ENCODE measurements at places on chromosomes 6 and 20.

DNA sequence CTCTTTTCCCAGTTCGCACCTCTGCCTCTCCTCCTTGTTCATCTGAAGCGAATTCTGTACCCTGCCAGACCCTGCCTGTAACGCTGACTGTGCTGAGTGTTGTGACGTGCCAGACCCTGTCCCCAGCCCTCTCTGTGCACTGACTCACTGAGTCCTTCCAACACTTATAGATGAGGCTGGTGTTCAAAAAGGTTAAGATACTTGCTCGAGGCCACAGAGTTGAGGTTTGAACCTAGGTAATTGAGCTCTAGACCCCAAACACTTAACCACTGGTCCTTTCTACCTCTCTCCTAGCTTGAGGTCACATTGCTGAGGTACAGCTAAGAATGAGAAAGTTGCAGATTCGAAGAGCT, 45.7 kb upstream of the NEDD9 start:
- peak; percentile 58 for DNase-seq

GRCh38 chr6:56019973-56020372, 144.6 kb upstream of the BMP5 start:
- no peak for DNase-seq

DNA sequence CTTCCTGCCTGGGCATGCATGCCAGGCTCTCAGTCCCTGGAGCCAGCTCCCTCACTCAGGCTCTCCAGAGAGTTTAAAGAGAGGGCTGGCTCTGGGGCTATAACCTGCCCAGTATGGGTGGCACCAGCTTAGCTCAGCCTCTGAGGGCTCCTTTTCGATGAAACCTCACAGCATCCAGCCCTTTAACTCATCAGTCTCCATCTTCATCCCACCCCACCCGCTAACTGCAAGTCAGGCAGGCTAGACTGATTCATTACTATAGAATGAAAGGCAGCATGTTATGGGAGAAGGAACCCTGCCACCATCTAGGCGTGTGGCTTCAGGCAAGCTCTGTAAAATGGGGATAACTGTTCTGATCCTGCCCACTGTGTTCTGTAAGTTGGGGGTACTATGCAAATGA, 53.5 kb downstream of the RAB44 start:
- no peak for DNase-seq

DNA sequence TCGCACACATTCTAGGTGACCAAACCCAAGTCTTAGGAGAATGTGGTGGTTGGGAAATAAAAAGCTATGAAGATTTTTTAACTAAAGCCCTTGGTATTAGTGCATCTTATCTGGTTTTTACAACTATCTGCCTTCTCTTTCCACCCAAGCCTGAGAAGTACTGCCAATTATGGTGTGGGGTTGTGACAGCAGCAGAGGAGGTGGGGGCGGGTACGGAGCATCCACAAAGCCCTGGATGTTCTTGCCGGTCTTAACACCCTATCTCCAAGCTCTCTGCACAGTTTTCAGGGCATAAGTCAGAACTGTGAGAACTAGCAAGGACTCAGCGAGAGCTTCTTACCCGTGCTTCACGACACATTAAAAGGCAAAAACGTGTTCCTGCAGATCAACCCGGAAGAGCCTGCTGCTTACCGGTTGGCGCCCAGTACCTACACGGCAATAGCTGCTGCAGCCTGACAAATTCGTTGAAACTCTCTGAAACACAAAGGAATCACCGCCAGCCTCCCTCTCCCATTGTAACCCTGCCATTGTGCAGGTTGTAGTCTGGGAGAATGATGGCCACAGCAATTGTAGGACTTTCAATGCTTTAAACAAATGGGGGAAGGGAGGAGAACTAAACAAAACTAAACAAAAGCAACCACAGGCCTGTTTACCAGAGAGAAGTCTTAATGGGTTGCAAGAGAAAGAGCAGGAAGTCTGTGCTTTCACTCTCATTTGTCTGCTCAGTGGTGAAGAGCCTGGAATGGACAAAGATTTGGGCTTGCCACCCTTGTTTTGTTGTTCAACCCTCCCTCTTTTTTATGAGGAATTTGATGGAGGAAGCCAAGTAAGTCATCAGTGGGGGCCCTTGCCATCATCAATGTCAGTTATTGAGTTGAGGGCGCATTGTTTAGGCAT, 461.0 kb upstream of the JARID2 start:
- no peak for DNase-seq

DNA sequence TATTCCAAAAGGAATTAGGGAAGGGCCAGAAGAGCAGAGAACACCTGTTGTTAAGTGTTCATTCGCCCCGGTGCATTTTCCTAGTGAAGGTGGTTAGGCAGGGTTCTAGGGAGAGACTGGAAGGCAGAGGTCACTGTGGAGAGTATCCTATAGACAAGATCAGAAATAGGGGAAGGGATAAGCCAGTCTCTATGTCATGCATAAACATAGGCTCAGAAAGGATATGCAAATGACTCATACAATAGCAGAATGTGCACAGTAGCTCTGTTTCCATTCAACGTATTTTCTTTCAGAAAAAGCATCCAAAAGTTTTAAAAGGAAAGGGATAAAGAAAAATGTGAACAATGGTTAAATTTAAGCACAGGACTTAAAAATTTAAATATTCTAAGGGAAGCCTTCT, 47.4 kb downstream of the BMP6 start:
- DNase-seq = no peak

- no peak for DNase-seq
Observed at GRCh38 chr20:10861619-10862018, 187.8 kb upstream of the JAG1 start.

- peak; percentile 3 for DNase-seq
Observed at GRCh38 chr6:24838994-24839393, 40.3 kb upstream of the ARMH2 start.

DNA sequence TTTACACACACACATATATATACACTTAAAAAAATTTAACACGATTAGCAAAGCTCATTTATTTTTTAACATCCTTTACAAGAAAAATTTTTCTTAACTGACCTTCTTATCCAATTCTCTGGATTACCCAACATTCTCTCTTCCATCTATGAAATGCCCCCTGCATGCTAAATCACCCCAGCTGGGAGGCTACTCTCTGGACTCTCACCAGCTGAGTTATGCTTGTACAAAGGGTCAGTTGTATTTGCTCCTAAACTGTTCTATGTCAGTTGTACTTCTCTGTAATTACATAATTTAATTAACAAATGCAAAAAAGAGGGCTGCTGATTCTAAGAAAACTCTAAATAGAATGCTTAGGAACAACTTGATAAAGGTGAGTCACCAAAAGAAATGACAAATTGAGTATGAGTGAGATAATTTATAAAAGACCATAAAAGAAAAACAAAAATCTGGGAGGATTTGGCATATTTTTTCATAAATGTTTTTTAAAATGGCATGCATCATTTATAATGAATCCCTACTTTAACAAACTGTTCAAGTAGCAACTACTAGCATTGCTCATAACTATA, 120.5 kb downstream of the KIF13A start:
- no peak for DNase-seq

GRCh38 chr6:147841547-147842148, 333.2 kb downstream of the SAMD5 start:
- DNase-seq = no peak

DNA sequence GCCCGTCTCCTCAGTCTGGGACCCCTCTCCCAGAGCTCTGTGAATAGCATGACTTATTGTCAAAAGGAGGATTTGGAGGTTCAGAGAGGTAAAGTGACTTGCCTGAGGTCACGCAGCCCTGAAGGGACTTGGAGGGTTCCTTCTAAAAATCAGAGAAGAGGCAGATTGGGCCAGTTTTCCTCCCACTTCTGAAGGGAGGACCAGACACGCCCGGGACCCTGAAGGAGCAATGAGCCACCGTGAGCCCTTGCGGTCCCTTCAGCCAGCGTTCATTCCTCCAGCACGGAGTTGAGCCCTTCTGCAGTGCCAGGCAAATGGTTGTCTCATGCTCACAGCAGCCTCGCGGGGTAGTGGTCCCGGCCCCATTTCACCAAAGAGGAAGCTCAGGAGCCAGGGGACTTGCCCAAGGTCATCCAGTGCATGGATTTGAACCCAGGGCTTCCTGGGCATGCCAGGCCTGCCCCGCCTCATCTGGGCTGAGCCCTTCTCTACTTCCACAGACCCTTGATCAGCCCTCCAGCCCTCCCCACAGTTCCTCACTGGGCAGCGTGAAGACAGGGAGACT, 7.4 kb downstream of the SRC start:
- DNase-seq = no peak

GRCh38 chr6:28474441-28475219, 31.3 kb upstream of the ZSCAN23 start:
- no peak for DNase-seq

DNA sequence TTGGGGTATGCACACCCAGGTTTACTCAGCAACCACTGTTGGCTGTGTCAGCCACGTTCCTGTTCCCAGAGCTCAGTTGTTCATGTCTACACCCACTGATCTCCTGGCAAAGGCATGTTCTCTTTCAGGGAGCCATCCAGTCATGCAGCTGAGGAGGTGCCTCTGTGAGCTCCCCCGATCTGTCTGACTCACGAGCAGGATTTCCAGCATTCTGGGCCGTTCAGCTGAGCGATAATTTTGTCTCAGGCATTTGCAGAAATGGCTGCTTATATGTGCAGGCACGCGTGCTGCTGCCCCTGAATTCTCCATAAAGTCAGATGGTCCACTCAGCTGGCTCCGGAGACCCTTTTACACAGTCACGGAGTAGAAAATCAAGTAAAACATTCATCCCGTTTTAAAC, 78.4 kb upstream of the IYD start:
- no peak for DNase-seq

DNA sequence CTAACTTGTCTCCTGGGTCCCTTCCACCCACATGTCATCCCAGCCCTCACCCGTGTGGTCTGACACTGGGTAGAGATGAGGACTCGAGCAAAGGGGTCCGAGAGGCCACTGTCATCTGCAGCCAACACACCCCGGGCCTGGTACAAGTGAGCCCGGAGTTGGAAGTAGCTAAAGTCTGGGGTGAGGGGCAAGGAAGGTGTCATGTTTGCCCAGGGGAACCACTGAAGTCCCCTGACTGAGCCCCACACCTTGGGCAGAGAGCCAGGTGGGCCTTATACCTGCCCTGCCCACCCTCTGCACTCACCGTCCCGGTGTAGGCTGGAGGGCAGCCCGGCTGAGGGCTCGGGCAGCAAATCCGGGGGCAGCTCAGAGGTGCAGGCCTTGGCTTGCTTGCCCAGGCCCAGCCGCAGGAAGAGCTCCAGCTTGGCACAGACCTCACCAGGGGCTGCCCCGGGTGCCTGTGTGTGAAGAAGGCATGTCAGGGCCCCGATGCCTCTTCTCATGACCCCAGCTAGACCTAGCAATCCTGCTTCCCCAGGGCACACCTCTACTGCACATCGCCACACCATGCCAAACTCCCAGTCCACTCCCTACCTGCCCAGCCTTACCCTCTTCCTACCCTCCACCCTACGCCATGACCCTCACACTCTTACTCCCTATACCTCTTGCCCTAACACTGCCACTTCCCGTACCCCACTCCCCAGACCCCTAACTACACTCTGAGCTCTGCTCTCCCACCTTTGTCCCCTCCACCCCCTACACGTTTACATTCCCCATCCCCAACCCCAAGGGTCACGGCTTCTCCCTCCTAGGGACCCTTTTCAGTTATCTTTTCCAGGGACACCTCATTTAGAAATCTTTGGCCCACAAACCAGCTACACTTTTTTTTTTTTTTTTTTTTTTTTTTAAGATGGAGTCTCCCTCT, 31.7 kb upstream of the SPAG4 start:
- no peak for DNase-seq

- no peak for DNase-seq
Observed at GRCh38 chr20:58099291-58099935, 129.0 kb downstream of the ANKRD60 start.

DNA sequence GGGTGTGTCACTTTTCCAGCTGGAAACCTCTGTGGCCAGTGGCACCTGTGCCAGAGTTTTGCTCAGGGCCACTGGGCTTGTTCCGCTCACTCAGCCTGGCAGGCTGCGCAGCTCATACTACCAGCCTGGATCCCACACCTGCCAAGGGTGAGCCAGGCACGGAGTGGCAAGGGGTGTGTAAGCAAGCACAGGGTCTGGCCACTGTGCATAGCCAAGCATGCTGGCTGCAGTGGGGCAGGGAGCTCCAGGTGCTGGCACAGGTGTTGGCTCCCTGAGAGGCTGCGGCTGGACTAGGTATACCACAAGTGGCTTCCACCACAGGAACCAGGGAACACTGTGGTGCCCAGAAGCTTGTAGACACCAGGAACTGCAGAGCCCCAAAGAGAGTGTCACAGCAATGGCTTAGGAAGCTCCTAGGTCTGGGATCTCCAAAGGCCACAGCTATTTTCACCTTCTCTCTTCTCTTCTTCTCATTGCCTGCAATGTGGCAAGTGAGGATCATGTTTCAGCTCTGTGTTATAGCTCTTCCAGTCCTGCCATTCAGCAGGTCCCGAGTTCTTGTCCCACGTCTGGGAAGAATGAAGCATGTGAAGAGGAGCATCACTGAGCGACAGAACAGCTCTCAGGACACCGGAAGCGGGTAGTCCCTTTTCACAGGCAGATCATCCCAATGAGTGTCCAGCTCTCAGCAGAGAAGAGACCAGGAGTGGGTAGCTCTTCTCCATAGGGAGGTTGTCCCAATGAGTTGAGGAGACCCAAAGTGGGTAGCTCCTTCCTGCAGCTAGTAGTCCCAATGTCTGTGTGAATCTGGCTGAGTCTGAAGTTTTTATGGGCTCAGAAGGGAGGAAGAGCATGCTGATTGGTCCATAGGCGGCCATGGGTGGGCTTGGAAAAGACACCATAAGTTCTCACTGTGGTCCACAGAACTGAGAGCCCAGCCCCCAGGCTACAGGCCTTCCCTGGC, 41.3 kb downstream of the WASF1 start:
- no peak for DNase-seq

GRCh38 chr6:101114703-101115102, 233.6 kb upstream of the ASCC3 start:
- DNase-seq = no peak

DNA sequence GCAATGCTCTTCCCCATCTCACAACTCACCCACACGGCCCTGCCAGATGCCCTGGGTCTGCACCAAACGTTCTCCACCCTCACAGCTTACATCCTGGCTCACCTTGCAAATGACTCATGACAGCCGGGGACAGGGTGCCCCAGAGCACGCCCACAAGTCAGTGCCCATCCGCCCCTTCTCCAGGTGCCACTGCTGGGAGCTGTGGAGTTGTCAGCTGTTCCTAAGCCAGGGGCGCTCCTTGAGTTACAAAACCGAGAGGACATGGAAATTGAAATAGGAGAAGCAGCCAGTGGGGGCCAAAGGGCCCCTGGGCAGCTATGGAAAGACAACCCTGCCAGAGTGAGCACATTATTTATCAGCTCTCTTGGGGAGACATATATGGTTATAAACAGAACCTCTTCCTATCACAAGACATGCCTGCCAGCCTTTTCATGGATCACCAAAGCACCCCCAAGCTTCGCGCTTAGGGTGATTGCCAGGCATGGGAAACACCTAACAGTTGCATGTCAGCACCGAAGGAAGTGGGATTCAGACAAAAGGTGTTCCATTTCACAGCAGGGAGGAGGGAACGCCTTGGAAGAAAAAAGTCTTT, 236.8 kb downstream of the LY86 start:
- no peak for DNase-seq

- no peak for DNase-seq
Observed at GRCh38 chr6:19845266-19846041, 8.3 kb downstream of the ID4 start.

GRCh38 chr6:158793432-158793831, 25.7 kb downstream of the EZR start:
- no peak for DNase-seq
